Right atrium auricular region (tissue), 2 donors: ENCODE measurements at places on chromosomes 3 and 15. TPM values are rescaled to one million over a fixed set of nuclear protein-coding genes. Genes with fewer than 3 reads are reported as not detected.

- no peak overlapping the region for H3K4me3 ChIP-seq
- no peaks in the 10 kb centered on the region for H3K27me3 ChIP-seq
- DNase-seq, result no peak
- no peaks in the 10 kb centered on the region for H3K36me3 ChIP-seq
- H3K4me1 ChIP-seq, result no peaks in the 10 kb centered on the region
- H3K27ac ChIP-seq, result no peak overlapping the region
Observed at GRCh38 chr3:180320631-180321030, 281.3 kb upstream of the TTC14 start.

GRCh38 chr15:100033140-100033857 is 300.1 kb upstream of the LYSMD4 start:
- no peaks in the 10 kb centered on the region for H3K36me3 ChIP-seq
- H3K4me1 ChIP-seq, result peaks cover 49% of the 10 kb centered on the region
- H3K27me3 ChIP-seq, result no peaks in the 10 kb centered on the region
- H3K27ac ChIP-seq, result peak overlapping the region; percentile 46
- H3K4me3 ChIP-seq, result no peak overlapping the region

DNA sequence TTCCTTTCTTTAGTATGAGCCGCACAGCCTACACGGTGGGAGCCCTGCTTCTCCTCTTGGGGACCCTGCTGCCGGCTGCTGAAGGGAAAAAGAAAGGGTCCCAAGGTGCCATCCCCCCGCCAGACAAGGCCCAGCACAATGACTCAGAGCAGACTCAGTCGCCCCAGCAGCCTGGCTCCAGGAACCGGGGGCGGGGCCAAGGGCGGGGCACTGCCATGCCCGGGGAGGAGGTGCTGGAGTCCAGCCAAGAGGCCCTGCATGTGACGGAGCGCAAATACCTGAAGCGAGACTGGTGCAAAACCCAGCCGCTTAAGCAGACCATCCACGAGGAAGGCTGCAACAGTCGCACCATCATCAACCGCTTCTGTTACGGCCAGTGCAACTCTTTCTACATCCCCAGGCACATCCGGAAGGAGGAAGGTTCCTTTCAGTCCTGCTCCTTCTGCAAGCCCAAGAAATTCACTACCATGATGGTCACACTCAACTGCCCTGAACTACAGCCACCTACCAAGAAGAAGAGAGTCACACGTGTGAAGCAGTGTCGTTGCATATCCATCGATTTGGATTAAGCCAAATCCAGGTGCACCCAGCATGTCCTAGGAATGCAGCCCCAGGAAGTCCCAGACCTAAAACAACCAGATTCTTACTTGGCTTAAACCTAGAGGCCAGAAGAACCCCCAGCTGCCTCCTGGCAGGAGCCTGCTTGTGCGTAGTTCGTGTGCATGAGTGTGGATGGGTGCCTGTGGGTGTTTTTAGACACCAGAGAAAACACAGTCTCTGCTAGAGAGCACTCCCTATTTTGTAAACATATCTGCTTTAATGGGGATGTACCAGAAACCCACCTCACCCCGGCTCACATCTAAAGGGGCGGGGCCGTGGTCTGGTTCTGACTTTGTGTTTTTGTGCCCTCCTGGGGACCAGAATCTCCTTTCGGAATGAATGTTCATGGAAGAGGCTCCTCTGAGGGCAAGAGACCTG is 13.2 kb downstream of the GREM1 start:
- H3K36me3 ChIP-seq, result no peaks in the 10 kb centered on the region
- no peak overlapping the region for H3K4me3 ChIP-seq
- no peak for DNase-seq

DNA sequence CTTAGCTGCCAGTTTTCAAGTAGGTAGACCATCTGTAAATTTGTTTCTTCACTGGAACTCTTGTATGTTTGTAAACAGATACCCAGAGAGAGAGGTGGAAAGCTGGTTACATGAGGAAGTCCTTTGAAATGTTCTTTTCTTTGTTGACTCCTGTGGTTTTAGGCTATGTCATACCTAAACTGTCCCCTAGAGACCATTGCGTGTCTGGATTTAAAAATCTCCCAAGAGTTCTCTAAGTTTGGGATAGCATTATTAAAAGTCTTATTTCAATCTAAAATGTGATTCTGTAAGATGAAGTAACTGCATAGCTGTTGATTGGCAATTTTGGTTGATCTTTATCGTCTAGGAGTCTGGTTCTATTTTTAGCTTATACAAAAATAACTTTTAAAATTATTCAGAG is 127.2 kb downstream of the GHSR start:
- no peak overlapping the region for H3K4me3 ChIP-seq
- H3K27me3 ChIP-seq, result no peaks in the 10 kb centered on the region
- peaks cover 79% of the 10 kb centered on the region for H3K4me1 ChIP-seq
- peak overlapping the region; percentile 10 for H3K27ac ChIP-seq
- H3K36me3 ChIP-seq, result peaks cover 16% of the 10 kb centered on the region

DNA sequence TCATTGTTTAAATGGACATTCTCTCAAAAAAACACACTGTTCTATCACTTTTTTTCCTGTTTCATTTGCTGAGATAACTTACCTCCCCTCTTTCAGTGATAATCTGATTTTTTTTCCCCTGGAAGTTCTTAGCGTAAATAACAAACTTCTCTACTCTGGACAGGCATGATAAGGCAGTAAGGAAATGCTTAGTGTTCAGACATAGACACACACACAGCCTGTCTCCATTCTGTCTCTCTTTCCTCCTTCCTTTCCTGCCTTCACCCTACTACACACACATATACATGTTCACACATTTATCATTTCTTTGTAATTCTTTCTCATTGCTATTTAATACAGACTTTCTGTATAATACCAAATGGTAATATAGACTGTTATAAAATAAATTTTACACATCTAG is 470.8 kb upstream of the ROBO1 start:
- H3K4me1 ChIP-seq, result no peaks in the 10 kb centered on the region
- H3K27ac ChIP-seq, result no peak overlapping the region
- no peaks in the 10 kb centered on the region for H3K27me3 ChIP-seq
- H3K36me3 ChIP-seq, result no peaks in the 10 kb centered on the region

DNA sequence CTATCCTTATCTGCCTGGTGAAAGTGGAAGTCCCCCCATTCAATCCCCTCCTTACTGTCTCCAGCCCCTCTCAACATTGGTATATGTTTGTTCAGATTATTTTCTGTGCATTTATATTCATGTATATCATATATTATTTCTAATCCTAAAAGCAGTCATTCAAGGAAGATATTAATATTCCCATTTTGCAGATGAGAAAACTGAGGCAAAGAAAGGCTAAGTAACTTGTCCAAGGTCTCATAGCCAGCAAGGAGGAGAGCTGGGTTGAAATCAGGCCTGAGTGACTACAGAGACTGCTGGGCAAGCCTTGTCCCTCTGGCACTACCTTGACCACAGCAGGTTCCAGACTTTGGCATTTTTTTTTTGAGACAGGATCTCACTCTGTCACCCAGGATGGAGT is 29.0 kb downstream of the FOXL2NB start:
- H3K4me1 ChIP-seq, result peaks cover 7% of the 10 kb centered on the region
- no peak overlapping the region for H3K27ac ChIP-seq
- no peaks in the 10 kb centered on the region for H3K36me3 ChIP-seq
- no peak overlapping the region for H3K4me3 ChIP-seq
- no peaks in the 10 kb centered on the region for H3K27me3 ChIP-seq
- DNase-seq, result no peak

- no peak overlapping the region for H3K27ac ChIP-seq
- no peak for DNase-seq
- no peaks in the 10 kb centered on the region for H3K36me3 ChIP-seq
- H3K4me1 ChIP-seq, result no peaks in the 10 kb centered on the region
- no peaks in the 10 kb centered on the region for H3K27me3 ChIP-seq
Observed at GRCh38 chr3:110971010-110971601, 100.5 kb upstream of the NECTIN3 start.

GRCh38 chr3:49428752-49429080 is 408 bp downstream of the NICN1 start:
- H3K27me3 ChIP-seq, result no peaks in the 10 kb centered on the region
- peak overlapping the region; percentile 72 for H3K4me3 ChIP-seq
- H3K27ac ChIP-seq, result peak overlapping the region; percentile 92
- peaks cover 22% of the 10 kb centered on the region for H3K36me3 ChIP-seq
- DNase-seq, result no peak

DNA sequence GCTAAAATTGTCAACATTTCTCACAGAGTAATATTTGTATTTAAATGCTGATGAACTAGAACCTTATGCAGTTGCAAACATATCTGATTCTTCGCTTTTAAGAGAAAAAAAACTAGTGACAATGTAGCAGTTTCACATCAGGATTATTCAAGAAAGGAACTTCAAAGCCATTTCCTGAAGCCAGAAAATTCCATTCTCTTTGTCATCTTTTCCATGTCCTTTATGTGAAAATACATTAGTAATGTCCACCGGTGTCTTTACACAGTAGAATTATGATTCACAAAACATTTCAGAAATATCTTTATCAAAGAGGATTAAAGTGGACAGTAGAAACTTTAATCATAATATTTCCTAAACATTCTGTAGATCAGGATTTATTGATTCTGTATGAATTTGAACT is 12.7 kb upstream of the LXN start:
- H3K36me3 ChIP-seq, result peaks cover 17% of the 10 kb centered on the region
- no peak overlapping the region for H3K4me3 ChIP-seq
- no peaks in the 10 kb centered on the region for H3K27me3 ChIP-seq
- DNase-seq, result no peak

- DNase-seq, result no peak
- no peaks in the 10 kb centered on the region for H3K27me3 ChIP-seq
- no peak overlapping the region for H3K4me3 ChIP-seq
- no peaks in the 10 kb centered on the region for H3K36me3 ChIP-seq
- H3K27ac ChIP-seq, result no peak overlapping the region
Observed at GRCh38 chr3:191336833-191337232, 6.5 kb upstream of the UTS2B start.

DNA sequence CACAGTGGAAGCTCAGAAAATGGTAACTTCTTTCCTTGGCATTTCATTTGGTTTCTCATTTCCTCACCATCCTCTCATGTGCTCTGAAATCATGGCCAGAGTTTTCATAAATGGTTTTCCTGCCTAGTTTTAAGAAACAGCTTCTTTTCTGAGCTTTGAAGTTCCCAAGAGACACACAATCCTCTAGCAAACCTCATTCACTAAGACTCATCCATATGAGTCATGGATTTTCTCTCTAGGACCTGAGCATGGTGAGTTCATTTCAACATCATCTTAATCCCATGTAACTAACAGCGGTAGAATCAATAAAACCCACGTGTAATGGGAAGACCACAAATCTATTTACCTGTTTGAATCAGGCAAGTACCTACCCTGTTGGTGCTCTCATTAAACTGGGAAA is 274.5 kb upstream of the LRTM1 start:
- H3K27me3 ChIP-seq, result no peaks in the 10 kb centered on the region
- H3K36me3 ChIP-seq, result no peaks in the 10 kb centered on the region
- no peaks in the 10 kb centered on the region for H3K4me1 ChIP-seq
- H3K27ac ChIP-seq, result no peak overlapping the region
- DNase-seq, result no peak
- no peak overlapping the region for H3K4me3 ChIP-seq

GRCh38 chr3:53139906-53140846 is 9.9 kb upstream of the RFT1 start:
- no peak overlapping the region for H3K27ac ChIP-seq
- no peaks in the 10 kb centered on the region for H3K36me3 ChIP-seq
- DNase-seq, result no peak
- H3K4me3 ChIP-seq, result no peak overlapping the region
- no peaks in the 10 kb centered on the region for H3K27me3 ChIP-seq

- H3K4me3 ChIP-seq, result no peak overlapping the region
- DNase-seq, result no peak
- no peaks in the 10 kb centered on the region for H3K36me3 ChIP-seq
- H3K27ac ChIP-seq, result no peak overlapping the region
Observed at GRCh38 chr15:28934645-28935044, 48.9 kb downstream of the APBA2 start.

ALDH1A2 gene
- total RNA-seq, result 47.8 TPM

SLC7A14 gene
- not detected for total RNA-seq

CNTN6 gene
- total RNA-seq, result 0.28 TPM

IQCF5 gene
- total RNA-seq, result not detected

PIF1 gene
- 0.28 TPM for total RNA-seq

ADAMTS17 gene
- total RNA-seq, result 3.6 TPM
